ENCODE measurements at places on chromosomes 7 and 10.

- H3K4me3 ChIP-seq = no peak overlapping the region
- no peaks in the 10 kb centered on the region for H3K27me3 ChIP-seq
- DNase-seq = no peak
- H3K27ac ChIP-seq = no peak overlapping the region
- no peaks in the 10 kb centered on the region for H3K36me3 ChIP-seq
These were observed 99.3 kb downstream of the CFAP58 start for GRCh38 chr10:104452977-104453376.

- no peak for DNase-seq
- H3K27me3 ChIP-seq = no peaks in the 10 kb centered on the region
- H3K4me1 ChIP-seq = no peaks in the 10 kb centered on the region
- H3K4me3 ChIP-seq = no peak overlapping the region
- H3K27ac ChIP-seq = no peak overlapping the region
These were observed 109.6 kb downstream of the GPR37 start for GRCh38 chr7:124655990-124656389.

GRCh38 chr10:27153845-27154193 lies 365 bp downstream of the YME1L1 start:
- no peak for DNase-seq
- peaks cover 32% of the 10 kb centered on the region for H3K4me1 ChIP-seq
- H3K27me3 ChIP-seq = no peaks in the 10 kb centered on the region
- peaks cover 4% of the 10 kb centered on the region for H3K36me3 ChIP-seq

GRCh38 chr7:112572669-112573301 lies 92.0 kb downstream of the LSMEM1 start:
- no peak for DNase-seq
- H3K27ac ChIP-seq = no peak overlapping the region
- no peaks in the 10 kb centered on the region for H3K36me3 ChIP-seq

- H3K27me3 ChIP-seq = no peaks in the 10 kb centered on the region
- H3K27ac ChIP-seq = no peak overlapping the region
These were observed 30.5 kb downstream of the GOLGA7B start for GRCh38 chr10:97880109-97880508.

DNA sequence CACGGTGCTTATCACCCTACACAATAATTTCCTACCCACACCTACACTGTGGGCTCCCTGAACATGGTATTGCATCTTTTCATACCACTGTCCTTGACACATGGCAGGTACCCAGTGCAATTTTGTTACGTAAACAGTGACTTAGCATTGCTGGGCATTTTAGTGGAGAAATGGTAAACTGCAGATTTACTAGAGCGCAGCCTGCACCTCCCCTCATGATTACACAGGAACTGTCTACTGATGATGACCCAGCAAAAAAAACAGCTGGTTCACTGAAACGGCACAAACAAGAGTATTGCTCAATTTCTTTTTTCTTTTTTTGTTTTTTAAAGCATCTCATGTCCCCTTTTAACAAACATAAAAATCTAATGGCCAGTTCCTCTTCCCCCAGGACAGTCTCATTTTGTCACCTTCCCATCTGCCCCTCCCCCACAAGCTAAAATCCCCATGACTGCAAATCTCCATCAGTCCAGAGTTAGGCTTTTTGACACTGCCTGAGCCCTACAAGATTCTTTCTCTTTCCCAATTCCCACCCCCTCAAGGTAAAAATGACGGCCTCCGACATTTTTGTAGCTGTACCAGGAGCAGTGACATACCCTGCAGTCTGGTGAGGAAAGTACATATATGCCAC lies 2.8 kb downstream of the ZNF746 start:
- H3K4me1 ChIP-seq = peaks cover 25% of the 10 kb centered on the region
- DNase-seq = no peak
- H3K4me3 ChIP-seq = no peak overlapping the region
- no peaks in the 10 kb centered on the region for H3K27me3 ChIP-seq
- H3K27ac ChIP-seq = peak overlapping the region; percentile 60

- no peak overlapping the region for H3K4me3 ChIP-seq
- H3K36me3 ChIP-seq = no peaks in the 10 kb centered on the region
- H3K27ac ChIP-seq = no peak overlapping the region
- H3K4me1 ChIP-seq = peaks cover 31% of the 10 kb centered on the region
- DNase-seq = no peak
These were observed 43.2 kb upstream of the FAM133B start for GRCh38 chr7:92633211-92633906.

DNA sequence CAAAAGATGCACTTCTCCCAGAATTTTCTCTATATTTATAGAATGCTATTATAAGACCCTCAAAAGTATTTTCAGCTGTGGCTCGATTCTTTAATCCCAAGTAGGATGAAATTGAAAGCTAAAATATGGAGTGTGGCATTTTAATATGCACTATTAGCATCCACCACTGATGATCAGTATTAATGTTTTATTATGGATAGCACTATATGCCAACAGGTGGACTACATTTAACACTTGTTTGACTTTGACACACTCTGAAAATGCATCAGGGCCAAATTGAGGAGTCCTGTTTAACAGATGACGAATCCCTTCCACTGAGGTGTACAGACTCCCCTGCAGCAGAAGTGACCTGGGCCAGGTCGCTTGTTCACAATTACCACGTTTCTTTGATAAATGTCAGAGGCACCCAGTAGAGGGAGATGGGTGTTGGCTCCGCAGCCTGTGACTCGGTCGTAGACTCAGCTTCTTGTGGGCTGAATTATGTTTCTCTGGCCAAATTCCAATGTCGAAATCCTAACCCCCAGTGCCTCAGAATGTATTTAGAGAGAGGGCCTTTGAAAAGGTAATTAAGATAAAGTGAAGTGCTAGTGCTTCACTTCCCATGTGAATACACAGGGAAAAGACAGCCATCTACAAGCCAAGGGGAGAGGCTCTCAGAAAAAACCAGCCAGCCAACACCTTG lies 48.1 kb downstream of the WIPF3 start:
- no peak for DNase-seq
- H3K36me3 ChIP-seq = no peaks in the 10 kb centered on the region
- H3K27ac ChIP-seq = no peak overlapping the region
- H3K4me3 ChIP-seq = no peak overlapping the region
- H3K4me1 ChIP-seq = no peaks in the 10 kb centered on the region

- H3K4me1 ChIP-seq = no peaks in the 10 kb centered on the region
- no peak overlapping the region for H3K4me3 ChIP-seq
- H3K27me3 ChIP-seq = no peaks in the 10 kb centered on the region
- peak overlapping the region; percentile 41 for H3K27ac ChIP-seq
- H3K36me3 ChIP-seq = no peaks in the 10 kb centered on the region
- DNase-seq = no peak
These were observed 29.3 kb upstream of the CCL24 start for GRCh38 chr7:75842836-75843446.

DNA sequence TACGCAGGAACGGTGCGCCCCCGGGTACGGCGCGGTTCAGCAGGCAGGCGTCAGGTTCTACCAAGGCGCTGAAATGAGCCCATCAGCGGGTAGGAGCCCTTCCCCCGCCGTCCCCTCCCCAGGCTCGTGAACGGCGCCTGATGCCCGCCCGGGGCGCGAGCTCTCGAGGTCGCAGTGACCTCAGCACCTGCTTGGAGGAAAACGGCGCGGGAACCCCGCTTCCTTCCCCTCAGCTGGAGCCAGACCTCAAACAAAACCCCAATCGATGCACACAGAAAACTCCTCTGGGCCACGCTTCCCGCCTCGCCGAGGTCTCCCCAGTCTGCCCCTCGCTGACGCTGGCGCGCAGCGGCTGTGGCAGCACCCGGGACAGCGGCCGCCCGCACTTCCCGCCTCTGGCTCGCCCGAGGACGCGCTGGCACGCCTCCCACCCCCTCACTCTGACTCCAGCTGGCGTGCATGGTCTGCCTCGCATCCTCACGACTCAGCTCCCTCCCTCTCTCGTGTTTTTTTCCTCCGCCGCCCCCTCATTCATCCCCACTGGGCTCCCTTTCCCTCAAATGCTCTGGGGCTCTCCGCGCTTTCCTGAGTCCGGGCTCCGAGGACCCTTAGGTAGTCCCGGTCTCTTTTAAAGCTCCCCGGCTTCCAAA lies 514 bp upstream of the GAD2 start:
- no peak for DNase-seq
- no peak overlapping the region for H3K4me3 ChIP-seq
- H3K4me1 ChIP-seq = no peaks in the 10 kb centered on the region
- H3K36me3 ChIP-seq = no peaks in the 10 kb centered on the region
- H3K27ac ChIP-seq = no peak overlapping the region
- H3K27me3 ChIP-seq = peaks cover 28% of the 10 kb centered on the region

- H3K4me1 ChIP-seq = peaks cover 15% of the 10 kb centered on the region
- DNase-seq = no peak
- no peaks in the 10 kb centered on the region for H3K36me3 ChIP-seq
- peaks cover 62% of the 10 kb centered on the region for H3K27me3 ChIP-seq
- no peak overlapping the region for H3K4me3 ChIP-seq
These were observed 13.6 kb downstream of the UNCX start for GRCh38 chr7:1246160-1246870.

DNA sequence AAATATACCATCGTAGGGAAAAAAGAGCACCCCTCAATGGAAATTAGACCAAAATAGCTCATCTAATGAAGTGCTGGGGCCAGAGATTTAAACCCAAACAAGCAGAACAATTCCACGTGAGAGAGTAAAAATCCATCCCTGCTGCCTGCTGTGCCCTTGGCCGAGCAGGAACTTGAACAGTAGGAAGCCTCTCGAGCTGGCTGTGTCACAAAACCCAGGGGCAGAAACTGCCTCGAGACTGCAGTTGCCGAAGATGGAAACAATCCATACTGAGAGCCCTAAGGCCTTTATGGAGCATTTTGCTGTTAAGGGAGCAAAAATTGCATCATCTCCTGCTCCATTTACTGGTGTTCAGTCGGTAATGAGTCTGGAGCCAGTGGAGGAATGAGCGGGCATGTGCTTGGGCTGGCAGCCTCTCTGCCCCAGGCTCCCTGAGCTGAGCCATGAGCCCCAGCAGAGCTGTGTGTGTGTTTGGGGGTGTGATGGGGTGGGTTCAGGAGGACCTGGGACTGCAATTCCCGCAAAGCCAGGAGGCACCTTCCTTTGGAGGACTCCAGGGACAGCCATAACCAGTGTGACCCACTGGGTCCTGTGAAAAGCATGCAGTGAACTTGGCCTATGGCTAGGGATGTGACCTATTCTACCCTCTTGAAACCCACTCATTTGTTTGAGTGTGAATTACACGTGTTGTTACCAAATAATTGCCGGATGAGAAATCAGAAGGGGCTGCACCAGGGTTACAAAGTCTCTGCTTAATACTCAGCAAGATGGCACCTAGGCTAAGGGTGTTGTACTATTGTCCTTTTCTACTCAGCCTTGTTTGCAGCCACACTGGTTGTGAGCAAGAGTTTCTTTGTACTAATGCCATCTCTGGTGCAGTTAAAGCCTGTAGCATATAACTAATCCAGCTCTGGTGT lies 58.3 kb downstream of the CDHR3 start:
- peaks cover 77% of the 10 kb centered on the region for H3K4me1 ChIP-seq
- H3K27me3 ChIP-seq = no peaks in the 10 kb centered on the region
- no peak overlapping the region for H3K27ac ChIP-seq
- H3K36me3 ChIP-seq = no peaks in the 10 kb centered on the region
- DNase-seq = no peak

- H3K4me3 ChIP-seq = no peak overlapping the region
- peaks cover 49% of the 10 kb centered on the region for H3K36me3 ChIP-seq
- no peak overlapping the region for H3K27ac ChIP-seq
- DNase-seq = no peak
- no peaks in the 10 kb centered on the region for H3K27me3 ChIP-seq
These were observed 116.0 kb downstream of the LARP4B start for GRCh38 chr10:815338-816090.

DNA sequence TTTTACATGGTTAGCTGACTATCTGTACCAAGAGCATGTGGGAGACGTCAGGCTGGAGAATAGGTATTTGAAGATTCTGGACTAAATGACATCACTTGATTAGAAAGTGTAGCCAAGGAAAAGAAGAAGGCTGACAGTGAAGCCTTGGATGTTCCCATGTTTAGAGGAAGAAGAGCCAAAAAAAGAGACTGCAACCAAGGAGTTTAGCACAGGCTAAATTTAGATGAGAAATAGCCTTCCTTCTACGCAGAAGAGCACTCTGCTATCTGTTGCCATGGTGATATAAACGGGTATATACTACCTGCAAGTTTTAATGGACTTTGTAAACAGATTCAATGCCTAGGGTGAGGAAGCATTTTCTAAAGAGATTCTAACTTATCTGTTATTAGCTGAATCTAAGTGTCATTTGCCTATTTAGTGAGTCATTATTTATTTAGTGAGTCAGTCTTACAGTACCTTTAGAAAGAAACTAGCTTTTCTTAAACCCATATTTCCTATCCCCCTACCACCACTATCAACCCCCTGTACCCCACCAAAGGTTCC lies 69.8 kb downstream of the CDK6 start:
- no peaks in the 10 kb centered on the region for H3K36me3 ChIP-seq
- DNase-seq = no peak
- H3K27me3 ChIP-seq = no peaks in the 10 kb centered on the region
- no peaks in the 10 kb centered on the region for H3K4me1 ChIP-seq
- no peak overlapping the region for H3K27ac ChIP-seq
- no peak overlapping the region for H3K4me3 ChIP-seq

- no peak overlapping the region for H3K4me3 ChIP-seq
- no peaks in the 10 kb centered on the region for H3K4me1 ChIP-seq
- DNase-seq = no peak
- H3K27me3 ChIP-seq = no peaks in the 10 kb centered on the region
These were observed 165.8 kb upstream of the DGKB start for GRCh38 chr7:15068324-15068723.

DNA sequence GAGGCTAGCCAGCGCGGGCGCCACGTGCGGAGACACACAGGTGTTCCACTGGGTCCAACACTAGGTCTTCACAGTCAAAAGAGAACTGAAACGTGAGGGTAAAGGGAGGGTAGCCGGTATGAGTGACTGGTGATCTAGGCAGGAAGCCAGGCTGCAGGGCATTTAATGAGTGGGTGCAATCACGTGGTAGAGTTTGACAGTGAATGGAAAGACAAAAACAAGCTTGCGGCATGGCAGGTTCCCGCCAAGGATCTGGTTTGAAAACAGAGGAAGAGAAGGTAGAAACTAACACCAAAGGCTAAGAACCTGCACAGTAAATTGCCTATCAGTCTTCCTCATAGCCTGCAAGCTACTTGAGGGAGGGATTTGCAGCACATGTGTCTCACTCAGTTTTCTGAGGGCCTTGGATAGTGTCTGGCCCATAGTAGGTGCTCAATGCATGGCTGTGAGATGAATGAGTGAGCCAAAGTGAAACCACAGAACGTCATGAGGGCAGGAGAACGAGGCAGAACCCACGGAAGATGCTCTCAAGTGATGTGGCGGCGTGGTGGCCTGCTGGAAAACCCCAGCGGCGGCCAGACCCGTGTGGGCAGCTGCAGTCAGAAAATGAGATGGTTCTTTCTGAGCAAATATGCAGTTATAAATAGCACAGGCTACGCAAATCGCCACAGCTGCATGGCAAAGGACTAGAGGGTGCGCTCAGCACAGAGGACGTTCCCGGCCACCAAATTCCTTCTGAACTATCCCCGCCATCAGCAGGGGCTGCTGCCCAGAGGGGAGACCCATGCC lies 183.6 kb upstream of the NFE2L3 start:
- no peak overlapping the region for H3K27ac ChIP-seq
- H3K4me1 ChIP-seq = no peaks in the 10 kb centered on the region
- H3K36me3 ChIP-seq = no peaks in the 10 kb centered on the region

DNA sequence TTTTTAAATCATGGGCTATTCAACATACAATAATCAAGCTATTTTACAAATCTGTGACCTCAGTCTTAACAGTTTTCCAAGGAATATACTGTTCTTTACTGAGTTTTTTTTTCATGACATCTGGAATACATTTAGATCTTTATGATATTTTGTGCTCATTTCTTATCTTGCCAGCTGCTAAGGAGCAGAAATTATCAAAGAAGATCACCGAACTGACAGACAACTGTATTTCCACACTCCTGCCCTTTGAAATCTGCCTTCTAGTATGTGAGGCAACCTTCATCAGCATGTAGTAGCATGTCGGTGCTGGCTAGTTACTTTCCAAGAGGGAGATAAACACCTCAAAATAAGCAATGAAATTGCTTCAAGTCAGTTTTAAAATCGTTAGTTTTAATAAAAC lies 66.4 kb downstream of the NHLRC2 start:
- H3K27ac ChIP-seq = no peak overlapping the region
- H3K4me3 ChIP-seq = no peak overlapping the region
- no peak for DNase-seq
- no peaks in the 10 kb centered on the region for H3K36me3 ChIP-seq
